ENCODE measurements at places on chromosomes 5 and 9.

DNA sequence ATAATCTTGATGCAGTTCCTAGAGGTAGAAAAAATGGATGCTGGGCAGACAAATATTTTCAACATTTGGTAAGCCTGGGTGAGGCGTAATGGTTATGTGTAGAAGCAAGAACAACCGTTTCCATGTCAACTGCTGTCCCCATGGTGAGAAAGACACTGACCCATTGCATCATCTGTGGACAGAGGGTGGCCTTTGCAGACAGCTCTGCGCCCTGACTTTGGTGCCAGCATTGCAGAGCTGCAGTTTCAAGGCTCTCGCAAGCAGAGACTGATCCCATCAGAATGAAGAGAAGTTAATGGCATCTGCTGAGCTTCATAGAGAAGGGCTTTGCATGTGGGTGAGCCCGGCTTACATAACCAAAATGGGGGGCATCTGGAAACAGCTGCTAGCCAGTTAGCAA is 179.0 kb upstream of the ADRA1B start:
- no peak for DNase-seq

DNA sequence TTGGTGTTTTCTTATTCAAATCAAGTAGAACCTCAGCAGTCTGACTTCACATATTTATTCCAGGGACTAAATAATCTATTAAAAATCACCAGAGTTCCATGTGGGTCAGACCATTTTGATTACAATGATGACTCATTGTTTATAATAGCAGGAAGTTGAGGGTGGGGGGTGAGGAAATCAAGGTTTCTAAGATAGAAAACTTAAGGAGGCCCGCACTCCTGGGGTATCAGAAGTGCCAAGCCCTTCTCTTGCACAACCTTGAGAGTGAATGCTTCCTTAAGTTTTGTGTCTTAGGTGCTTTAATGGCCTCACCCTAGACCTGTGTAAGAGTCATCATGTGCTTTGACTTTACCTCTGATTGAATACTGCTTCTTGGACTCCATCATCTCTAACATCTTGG is 31.9 kb upstream of the NPR3 start:
- no peak for DNase-seq

- no peak for DNase-seq
Observed at GRCh38 chr9:86369810-86370209, 15.6 kb upstream of the TUT7 start.

GRCh38 chr5:180041301-180042274 is 30.0 kb downstream of the RNF130 start:
- DNase-seq, result no peak

DNA sequence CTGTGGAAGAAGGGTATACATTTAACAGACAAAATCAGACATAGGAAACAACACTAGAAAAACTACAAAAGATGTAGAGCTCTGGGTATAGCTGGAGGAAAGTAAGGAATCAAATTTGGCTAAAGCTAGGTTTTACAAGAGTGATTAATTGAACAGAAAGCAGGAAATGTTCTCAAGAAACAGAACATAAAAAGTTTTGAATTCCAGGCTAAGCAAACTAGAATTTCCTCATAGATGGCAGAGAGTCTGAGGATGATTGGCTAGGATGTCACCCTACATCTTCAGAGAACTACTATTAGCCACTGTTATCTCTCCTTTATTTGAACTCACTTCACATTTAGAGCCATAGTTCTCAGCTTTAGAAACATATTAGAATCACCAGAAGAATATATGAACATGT is 502.1 kb upstream of the PAPPA start:
- peak; percentile 59 for DNase-seq

GRCh38 chr9:6195714-6196360 is 19.8 kb upstream of the IL33 start:
- no peak for DNase-seq

DNA sequence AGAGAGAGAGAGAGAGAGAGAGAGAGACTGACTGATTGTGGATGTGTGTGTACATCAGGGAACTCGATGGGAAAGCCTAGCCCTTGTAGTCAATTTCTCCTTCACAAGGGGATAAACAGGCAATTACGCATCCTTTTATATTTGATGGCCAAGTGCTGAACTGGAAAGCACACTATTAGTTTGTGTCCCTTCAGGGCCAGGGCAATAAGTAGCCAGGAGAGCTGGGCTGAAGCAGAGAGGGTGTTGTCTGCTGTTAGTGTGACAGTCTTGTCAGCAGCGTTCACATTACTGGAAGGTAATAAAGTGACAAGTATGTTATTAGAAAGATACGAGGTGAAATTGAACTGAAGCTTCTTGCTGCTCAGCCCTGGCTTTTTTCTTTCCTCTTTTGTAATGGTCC is 457.7 kb downstream of the BNC2 start:
- no peak for DNase-seq

DNA sequence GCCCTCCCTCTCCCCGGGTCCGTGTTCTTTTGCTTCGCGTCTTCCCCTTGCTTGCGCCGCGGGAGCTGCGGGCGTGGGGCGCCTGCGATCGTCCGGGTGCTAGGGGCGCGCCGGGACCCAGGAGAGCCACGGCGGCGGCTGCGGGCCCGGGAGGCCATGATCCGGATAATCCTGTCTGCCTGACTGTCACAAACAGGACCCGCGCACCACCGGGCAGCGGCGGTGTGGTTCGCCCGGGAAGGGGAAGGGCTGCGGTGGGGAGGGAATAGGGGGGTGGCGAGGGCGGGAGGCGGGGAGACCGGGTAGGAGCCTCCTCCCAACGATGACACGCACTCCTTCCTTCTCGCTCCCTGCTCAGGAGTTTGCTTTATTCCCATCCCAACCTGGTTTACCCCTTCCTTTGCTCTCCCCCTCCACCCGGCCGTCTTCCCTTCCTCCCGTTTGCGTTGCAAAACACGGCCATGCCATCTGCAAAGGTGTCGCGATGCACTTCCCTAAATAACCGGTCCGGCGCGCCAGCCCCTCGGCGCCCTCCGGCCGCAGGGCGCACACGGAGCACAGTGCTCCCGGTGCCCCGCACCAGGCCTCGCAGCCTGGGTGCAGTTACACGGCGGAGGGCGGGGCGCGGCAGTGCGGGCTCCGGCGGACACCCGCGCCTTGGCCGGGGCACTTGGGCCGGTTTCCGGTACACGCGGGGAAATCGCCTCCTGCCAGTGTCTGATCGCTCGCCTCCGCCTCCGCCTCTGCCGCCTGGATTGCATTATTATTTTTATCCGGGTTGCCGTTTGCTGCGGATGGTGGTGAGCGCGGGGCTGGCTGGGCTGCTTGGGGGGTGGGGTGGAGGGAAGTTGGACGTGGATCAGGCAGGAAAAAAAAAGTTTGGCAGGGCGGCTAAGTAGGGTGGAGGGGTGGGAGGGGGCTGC is 1.5 kb downstream of the SMARCA2 start:
- DNase-seq, result peak; percentile 75

- no peak for DNase-seq
Observed at GRCh38 chr5:34857161-34857560, 18.2 kb downstream of the TTC23L start.

- no peak for DNase-seq
Observed at GRCh38 chr5:14727928-14728458, 63.5 kb downstream of the OTULIN start.

GRCh38 chr9:109463924-109464625 is 34.0 kb downstream of the PTPN3 start:
- DNase-seq, result no peak

DNA sequence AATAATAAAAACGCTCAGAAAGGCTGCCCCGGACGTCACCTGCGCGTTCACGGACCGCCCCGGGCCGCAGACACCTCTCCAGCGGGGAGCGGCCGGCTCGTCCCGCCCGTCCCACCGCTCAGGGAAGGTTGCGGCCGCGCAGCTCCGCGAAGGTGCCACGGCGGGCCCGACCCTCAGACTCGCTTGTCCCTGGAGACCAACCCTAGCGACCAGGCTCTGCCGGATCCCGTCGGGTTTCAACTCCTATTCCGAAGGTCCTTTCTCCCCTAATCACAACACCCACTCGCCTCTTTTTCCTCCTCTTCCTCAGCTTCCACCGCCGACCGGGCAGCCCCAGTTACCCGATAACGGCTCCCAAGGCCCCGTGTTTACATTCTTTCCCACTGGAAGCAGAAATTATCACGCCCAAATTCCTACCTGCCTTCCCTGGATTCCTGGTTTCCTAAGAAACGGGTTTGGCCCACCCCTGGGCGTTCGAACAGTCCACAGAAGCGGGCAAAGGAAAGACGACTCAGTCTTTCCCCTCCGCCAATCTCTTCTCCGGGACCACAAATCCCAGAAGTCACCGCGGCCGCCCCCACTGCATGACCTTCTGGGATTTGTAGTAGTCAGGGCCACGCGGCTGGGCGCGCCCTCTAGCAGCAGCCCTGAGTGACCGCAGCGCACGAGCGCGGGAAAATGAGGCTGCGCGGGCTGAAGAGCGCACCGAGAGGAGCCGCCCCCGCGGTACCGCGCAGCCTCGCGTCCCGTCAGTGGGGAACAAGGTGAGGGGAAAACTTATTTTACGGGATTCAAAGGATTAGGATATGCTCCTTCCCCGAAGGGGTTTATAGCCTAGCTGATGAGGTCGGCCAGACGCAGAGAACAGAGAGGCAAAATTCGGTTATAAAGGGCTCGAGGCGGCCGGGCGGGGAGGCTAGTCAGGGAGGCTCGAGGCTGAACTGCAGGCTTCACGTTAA is at the start of gene TTC33:
TSS of gene TTC33 (minus strand) at position 555 of the 959 bp plus-strand sequence. CDS start 8,943 bp downstream, outside the sequence.
- peak; percentile 94 for DNase-seq

- no peak for DNase-seq
Observed at GRCh38 chr5:68960456-68960855, 133.4 kb upstream of the SLC30A5 start.

GRCh38 chr5:63963080-63963735 is 963 bp upstream of the HTR1A start:
- peak; percentile 56 for DNase-seq

- no peak for DNase-seq
Observed at GRCh38 chr9:38172586-38172985, 103.6 kb upstream of the SHB start.

DNA sequence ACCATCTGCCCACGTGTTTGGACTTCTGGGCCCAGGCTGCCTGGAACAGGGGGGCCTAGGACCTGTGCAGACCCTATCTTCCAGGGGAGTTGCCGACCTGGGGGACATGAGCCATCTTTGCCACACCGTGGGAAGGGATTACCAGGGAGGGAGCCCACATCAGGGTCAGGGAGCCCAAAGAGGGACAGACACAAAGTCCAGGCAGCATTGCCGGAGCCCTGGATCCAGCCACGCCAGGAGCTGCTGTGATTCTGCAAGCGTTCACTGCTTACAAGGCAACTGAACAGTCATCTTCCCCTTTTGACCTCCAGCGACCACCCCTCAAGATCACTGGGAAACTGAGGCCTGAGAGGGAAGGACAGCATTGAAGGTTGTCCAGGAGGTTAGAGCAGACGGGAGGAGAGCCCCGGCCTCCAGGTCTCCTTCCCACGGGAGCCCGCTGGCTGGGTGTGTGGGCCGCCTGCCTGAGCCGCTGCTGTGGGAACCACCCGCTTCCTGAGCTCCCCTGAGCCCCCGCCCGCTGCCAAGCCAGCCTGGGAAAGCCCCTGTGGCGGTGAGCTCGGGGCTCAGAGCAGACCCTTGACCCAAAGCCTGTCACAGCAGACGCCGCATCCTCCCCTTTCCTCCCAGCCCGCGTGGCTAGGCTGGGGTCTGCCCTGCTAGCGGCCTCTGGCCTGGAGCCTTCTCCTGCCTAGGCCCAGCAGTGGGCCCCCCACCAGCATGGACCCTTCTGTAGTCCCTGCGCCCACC is 17.1 kb upstream of the NOTCH1 start:
- no peak for DNase-seq

DNA sequence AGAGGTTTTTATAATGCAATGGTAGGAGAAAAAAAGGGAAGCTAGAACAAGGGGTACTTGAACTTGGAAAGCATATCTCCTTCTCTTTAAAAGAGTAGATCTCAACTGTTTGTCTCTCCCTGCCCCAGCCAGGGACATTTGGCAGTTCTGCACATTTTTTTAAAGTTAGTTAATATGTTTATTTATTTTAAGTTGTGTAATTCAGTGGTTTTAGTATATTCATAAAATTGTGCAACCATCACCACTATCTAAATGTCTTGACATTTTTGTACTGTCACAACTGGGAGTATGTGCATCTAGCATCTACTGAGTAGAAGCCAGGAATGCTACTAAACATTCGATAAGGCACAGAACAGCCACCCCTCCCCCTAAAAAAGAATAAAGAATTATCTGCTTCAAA is 103.5 kb upstream of the DPYSL3 start:
- peak; percentile 29 for DNase-seq

DNA sequence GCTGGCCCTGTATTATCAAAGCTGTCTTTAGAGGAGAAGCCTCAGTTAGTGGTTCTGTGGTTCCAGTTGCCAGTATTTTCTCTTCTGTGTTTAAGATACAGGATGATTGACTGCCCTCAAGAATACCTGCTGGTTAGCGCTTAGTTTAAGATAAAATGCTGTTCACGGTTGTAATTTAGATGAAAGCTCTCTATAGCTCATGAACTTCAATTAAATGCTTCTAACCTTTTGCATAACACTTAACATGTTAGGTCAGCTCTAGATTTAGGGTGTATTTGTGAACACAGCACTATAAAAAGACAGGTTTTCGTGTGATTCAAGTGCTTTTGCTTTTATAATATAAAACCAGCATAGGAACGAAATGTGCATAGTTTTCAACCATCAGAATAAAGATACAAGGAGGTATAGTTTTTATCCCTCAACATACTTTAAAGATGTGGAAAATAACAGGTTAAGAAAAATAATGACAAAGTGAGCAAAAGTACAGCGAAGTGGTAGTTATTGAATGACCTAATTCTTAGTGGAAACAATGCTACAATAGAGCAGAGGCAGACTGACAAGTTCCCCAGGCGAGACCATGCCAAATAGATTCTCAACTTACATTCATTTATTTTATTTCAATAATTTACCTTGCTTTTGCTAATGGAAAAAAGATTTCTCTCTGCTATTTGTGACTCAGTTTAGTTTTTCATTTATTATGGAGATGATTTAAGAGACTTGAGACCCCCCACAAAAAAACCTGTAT is 602.6 kb upstream of the DMAC1 start:
- no peak for DNase-seq

DNA sequence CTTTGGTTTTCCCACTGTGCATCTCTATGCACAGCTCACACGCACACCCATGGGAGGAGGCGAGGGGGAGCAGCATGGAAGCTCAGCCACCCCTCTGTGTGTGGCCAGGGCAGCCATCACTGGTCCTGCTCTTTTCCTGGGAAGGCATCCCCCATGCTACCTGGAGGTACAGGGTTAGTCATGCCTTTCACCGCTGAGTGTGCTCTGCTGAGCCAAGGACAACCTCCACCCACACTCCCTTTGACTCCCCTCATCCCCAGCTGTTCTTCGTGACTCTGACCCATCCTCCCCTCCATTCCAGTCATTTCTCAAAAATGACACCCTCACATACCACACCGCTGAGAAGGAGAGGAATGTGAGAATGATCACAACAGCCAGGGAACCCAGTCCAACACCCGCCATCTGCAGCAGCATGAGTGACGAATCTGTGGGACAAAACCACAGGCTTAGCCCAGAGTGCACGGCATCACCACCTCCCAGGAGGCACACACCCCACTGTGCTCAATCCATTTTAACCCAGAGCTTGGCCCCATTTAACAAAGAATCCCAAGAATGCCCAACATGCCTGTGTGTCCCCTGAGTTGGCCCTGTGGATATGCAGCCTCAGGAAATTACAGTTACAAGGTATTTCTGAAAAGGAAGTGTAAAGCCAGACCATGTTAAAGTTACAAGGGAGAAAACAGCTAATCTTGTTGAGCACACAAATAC is 133.4 kb downstream of the SUSD1 start:
- peak; percentile 100 for DNase-seq

- no peak for DNase-seq
Observed at GRCh38 chr9:136726118-136726517, 13.7 kb downstream of the DIPK1B start.

- DNase-seq, result no peak
Observed at GRCh38 chr5:42021923-42022322, 96.8 kb downstream of the FBXO4 start.

All from fibroblast of skin of abdomen (primary cell).